Activated naive CD8-positive, alpha-beta T cell treated with anti-CD3 and anti-CD28 coated beads, Interleukin-2, amount 10 ng/mL, durations not matched to agents 7 days and 5 days (primary cell): ENCODE measurements at places on chromosomes 7 and 10. TPM values are rescaled to one million over a fixed set of nuclear protein-coding genes. Genes with fewer than 3 reads are reported as not detected.

TAS2R5 gene
- 2.6 TPM for total RNA-seq

RADIL gene
- total RNA-seq: 0.28 TPM

PPRC1 gene
- total RNA-seq: 46.4 TPM

PGAM2 gene
- total RNA-seq: 2.1 TPM

LRRC18 gene
- total RNA-seq: not detected

ATRNL1 gene
- not detected for total RNA-seq

CALML3 gene
- not detected for total RNA-seq

ZNF804B gene
- not detected for total RNA-seq

AASS gene
- 2.1 TPM for total RNA-seq

HOXA2 gene
- not detected for total RNA-seq

MYH16 gene
- not detected for total RNA-seq

BLNK gene
- total RNA-seq: 0.44 TPM

GRCh38 chr7:24703296-24703695 lies 54.0 kb downstream of the GSDME start:
- DNase-seq: no peak
- no peaks in the 10 kb centered on the region for H3K36me3 ChIP-seq
- H3K4me3 ChIP-seq: no peak overlapping the region
- no peaks in the 10 kb centered on the region for H3K27me3 ChIP-seq
- no peak overlapping the region for H3K27ac ChIP-seq
- H3K4me1 ChIP-seq: peaks cover 10% of the 10 kb centered on the region

- no peak overlapping the region for H3K4me3 ChIP-seq
- H3K27ac ChIP-seq: no peak overlapping the region
- no peaks in the 10 kb centered on the region for H3K4me1 ChIP-seq
Observed at GRCh38 chr10:132722394-132723329, 63.3 kb downstream of the NKX6-2 start.

GRCh38 chr7:38748056-38748610 lies 117.0 kb upstream of the AMPH start:
- no peak overlapping the region for H3K27ac ChIP-seq
- no peak overlapping the region for H3K4me3 ChIP-seq
- H3K36me3 ChIP-seq: peaks cover 21% of the 10 kb centered on the region
- H3K27me3 ChIP-seq: no peaks in the 10 kb centered on the region

DNA sequence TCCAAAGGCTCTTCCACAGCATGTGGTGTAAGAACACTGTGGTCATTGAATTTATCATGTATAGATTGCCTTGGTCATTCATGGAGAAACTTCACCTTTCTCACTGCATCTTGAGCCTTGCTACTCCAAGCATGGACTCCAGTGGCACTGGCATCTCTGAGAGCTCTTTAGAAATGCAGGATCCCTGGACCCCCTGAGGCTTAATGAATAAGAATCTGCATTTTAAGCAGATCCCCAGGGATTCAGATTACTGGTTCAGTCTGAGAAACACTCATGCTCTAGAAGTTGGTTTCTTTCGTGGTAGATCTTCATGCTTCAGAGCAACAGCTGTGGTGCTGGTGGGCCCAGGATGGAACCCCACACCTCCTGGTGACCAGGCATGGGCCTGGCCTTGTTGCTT lies 63.2 kb downstream of the CFAP58 start:
- no peaks in the 10 kb centered on the region for H3K36me3 ChIP-seq
- no peaks in the 10 kb centered on the region for H3K4me1 ChIP-seq
- no peak for DNase-seq
- H3K4me3 ChIP-seq: no peak overlapping the region

GRCh38 chr7:142800699-142801260 lies 30.0 kb downstream of the PRSS2 start:
- H3K27ac ChIP-seq: peak overlapping the region; percentile 99
- DNase-seq: no peak
- H3K4me3 ChIP-seq: peak overlapping the region; percentile 94
- no peaks in the 10 kb centered on the region for H3K27me3 ChIP-seq

DNA sequence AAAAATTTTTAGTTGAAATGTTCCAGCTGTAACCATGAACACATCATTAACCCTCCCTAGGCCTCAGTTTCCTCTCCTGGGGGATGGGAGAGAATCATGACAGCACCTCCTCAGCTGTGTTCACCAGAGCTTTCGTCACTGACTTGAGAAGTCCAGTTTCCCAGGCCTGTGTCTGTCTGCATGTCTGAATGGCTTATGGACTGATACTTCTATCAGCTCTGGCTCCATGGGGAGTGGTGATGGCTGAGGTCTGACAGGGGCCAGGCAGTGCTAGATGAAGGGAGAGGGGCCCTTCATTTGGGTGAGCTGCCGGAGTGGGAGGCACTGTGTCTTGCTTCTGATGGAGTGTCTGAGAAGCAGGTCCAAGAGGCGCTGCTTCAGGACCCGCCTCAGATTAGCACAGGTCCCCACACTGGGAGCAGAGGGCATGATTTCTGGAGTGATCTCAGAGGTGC lies 192.9 kb downstream of the PTPN20 start:
- DNase-seq: no peak
- H3K27ac ChIP-seq: no peak overlapping the region
- H3K27me3 ChIP-seq: no peaks in the 10 kb centered on the region
- H3K4me3 ChIP-seq: no peak overlapping the region

DNA sequence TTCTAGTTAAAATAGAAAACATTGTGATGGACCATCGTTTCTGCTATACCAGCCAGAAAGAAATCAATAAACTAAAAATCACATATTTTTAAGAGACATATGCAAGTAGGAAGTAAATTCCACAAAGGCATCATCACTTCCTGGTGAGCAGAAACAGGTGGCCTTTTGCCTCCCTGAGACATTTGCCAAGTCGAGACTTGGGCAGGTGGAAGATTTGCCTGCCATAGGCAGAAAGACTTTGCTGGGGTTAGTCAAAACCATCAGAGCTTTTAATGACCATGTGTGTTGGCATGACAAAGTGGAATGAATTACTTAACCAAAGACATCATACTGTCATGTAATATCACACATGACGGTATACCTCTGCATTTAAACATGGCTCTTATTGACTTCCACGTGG lies 66.0 kb upstream of the FGL2 start:
- no peak overlapping the region for H3K4me3 ChIP-seq
- no peak overlapping the region for H3K27ac ChIP-seq
- peaks cover 3% of the 10 kb centered on the region for H3K4me1 ChIP-seq
- no peak for DNase-seq
- no peaks in the 10 kb centered on the region for H3K27me3 ChIP-seq

- H3K27me3 ChIP-seq: no peaks in the 10 kb centered on the region
- H3K27ac ChIP-seq: no peak overlapping the region
- peaks cover 45% of the 10 kb centered on the region for H3K4me1 ChIP-seq
- no peak for DNase-seq
Observed at GRCh38 chr10:124685261-124685660, 58.9 kb downstream of the FAM53B start.

GRCh38 chr10:33032654-33033151 lies 74.7 kb upstream of the ITGB1 start:
- H3K27ac ChIP-seq: no peak overlapping the region
- H3K4me3 ChIP-seq: no peak overlapping the region
- peaks cover 5% of the 10 kb centered on the region for H3K27me3 ChIP-seq
- no peak for DNase-seq
- no peaks in the 10 kb centered on the region for H3K36me3 ChIP-seq

GRCh38 chr7:141072548-141073172 lies 1.2 kb upstream of the TMEM178B start:
- no peak overlapping the region for H3K27ac ChIP-seq
- H3K4me3 ChIP-seq: peak overlapping the region; percentile 84
- H3K27me3 ChIP-seq: peaks cover 60% of the 10 kb centered on the region
- H3K36me3 ChIP-seq: no peaks in the 10 kb centered on the region
- peaks cover 12% of the 10 kb centered on the region for H3K4me1 ChIP-seq
- DNase-seq: peak; percentile 58

DNA sequence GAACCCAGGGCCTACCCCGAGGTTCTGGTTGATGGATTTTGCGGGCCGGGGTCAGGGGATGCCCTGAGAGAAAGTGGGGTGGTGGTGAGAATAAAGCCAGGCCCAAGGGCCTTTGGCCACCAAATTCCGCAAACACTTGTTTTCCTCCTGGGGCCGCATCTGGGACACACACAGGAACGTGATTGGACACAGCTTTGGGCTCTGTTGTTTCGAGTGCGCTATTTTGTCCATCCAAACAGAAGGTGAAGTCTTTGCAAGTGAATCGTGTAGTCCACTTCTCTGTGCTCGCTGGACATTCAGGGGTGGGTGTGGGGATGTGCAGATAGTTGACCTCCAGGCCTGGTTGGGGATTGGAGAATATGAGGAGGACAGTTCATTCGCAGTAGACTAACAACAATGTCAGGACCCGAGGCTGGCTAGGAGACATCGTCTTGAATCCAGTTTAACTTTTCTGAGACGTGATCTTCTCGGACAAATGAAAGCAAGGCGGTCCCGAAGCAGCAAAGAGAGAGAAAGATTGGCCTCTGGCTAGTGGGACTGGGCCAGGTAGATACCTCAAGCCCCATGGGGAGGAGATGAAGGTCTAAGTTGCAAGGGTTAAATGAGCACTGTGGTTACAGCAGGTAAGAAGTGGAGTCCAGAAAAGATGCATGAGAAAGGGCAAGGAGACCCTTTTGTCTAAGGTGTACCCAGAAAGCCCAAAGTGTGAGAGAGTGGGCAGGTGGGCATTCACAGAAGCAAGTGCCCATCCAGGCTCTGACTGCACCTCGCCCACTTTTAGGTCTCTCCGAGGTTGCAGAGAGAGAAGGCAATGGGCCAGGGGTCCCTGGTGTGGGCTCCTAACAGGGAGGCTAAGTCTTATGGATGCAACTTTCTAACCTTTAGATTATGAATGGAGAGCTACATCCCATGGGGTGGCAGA lies 764 bp upstream of the FAM131B start:
- no peak for DNase-seq
- no peaks in the 10 kb centered on the region for H3K36me3 ChIP-seq
- H3K4me3 ChIP-seq: peak overlapping the region; percentile 35
- H3K4me1 ChIP-seq: peaks cover 2% of the 10 kb centered on the region
- H3K27ac ChIP-seq: no peak overlapping the region

- no peak overlapping the region for H3K4me3 ChIP-seq
- peaks cover 10% of the 10 kb centered on the region for H3K27me3 ChIP-seq
- H3K27ac ChIP-seq: no peak overlapping the region
- no peak for DNase-seq
- no peaks in the 10 kb centered on the region for H3K36me3 ChIP-seq
Observed at GRCh38 chr10:80281292-80281691, 8.2 kb downstream of the MAT1A start.

- no peak overlapping the region for H3K27ac ChIP-seq
- no peaks in the 10 kb centered on the region for H3K27me3 ChIP-seq
- H3K36me3 ChIP-seq: no peaks in the 10 kb centered on the region
- DNase-seq: no peak
- H3K4me3 ChIP-seq: no peak overlapping the region
Observed at GRCh38 chr7:46559194-46559832, 638.2 kb upstream of the IGFBP3 start.

DNA sequence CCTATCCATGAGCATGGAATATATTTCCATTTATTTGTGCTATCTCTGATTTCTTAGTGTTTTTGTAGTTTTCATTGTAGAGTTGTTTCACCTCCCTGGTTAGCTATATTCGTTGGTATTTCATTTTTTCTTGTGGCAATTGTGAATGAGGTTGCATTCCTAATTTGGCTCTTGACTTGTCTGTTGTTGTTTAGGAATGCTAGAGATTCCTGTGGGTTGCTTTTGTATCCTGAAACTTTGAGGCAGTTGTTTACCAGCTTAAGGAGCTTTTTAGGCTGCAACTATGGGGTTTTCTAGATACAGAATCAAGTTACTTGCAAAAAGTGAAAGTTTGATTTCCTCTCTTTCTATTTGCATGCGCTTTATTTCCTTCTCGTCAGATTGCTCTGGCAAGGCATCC lies 304.7 kb upstream of the GRM3 start:
- no peaks in the 10 kb centered on the region for H3K4me1 ChIP-seq
- no peaks in the 10 kb centered on the region for H3K27me3 ChIP-seq
- no peak for DNase-seq
- H3K27ac ChIP-seq: no peak overlapping the region
- H3K4me3 ChIP-seq: no peak overlapping the region

GRCh38 chr10:128130051-128130450 lies 3.8 kb upstream of the MKI67 start:
- peaks cover 7% of the 10 kb centered on the region for H3K36me3 ChIP-seq
- peaks cover 8% of the 10 kb centered on the region for H3K4me1 ChIP-seq
- DNase-seq: no peak
- peaks cover 31% of the 10 kb centered on the region for H3K27me3 ChIP-seq
- no peak overlapping the region for H3K4me3 ChIP-seq

DNA sequence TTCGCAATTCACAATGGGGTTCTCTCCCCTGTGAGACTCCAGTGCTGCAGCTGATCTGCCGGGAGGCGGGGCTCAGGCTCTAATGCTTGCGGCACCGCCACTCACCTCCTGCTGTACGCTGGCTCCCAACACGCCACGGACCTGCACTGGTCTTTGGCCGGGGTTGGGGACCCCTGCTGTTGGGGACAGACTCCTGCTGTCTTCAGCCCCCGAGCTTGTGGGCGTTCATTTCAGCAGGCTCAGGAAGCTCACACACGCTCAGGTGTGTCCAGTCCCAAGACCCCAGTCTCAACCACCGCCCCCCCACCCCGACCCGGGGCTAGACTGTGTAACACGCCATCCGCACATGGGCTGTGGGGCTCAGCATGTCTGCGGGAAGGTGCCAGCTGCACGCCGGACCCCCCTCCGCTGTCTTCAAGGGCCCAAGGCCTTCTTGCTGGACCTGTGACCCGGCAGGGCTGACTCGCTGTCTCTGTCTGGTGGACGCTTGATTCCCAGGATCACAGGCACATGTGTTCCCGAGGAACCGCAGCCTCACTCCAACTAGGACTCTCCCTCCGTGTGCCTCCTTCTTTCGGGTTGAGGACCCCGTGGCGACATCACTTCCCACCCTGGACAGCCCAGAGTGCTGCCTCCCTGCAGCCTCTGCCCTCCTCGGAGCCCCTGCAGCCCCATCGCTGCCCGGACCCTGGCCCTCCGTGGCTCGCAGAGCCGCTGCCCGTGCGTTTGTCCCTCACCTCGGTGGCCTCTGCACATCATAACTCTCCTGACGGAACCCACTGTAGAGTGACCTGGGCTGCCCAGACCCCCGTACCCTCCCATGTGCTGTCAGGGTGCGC lies 106.4 kb downstream of the DNAJB6 start:
- no peaks in the 10 kb centered on the region for H3K4me1 ChIP-seq
- DNase-seq: no peak
- no peaks in the 10 kb centered on the region for H3K36me3 ChIP-seq

DNA sequence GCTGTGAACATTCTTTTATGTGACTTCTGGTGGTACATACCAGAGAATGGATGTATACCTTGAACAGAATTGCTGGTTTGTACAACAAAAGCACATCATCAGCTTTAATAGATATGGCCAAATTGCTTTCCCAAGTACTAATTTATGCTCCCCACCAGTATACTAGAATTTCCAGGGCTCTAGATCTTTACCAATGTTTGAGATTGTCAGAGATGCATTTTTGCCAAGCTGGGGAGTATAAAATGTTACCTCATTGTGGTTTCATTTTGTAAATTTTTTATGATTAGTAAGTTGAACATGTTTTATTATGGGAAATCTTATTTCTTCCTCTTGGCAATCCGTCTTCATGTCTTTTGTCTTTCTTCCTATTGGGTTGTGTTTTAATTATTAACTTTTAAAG lies 179.9 kb upstream of the TMEM106B start:
- H3K27ac ChIP-seq: no peak overlapping the region
- peaks cover 11% of the 10 kb centered on the region for H3K27me3 ChIP-seq
- H3K4me3 ChIP-seq: no peak overlapping the region
- H3K4me1 ChIP-seq: peaks cover 2% of the 10 kb centered on the region
